ENCODE measurements at places on chromosomes 1 and 21.

- no peak for DNase-seq
Observed at GRCh38 chr1:115144176-115144575, 54.9 kb upstream of the TSPAN2 start.

- no peak for DNase-seq
Observed at GRCh38 chr1:192929597-192929996, 120.8 kb downstream of the RGS2 start.

GRCh38 chr1:59146651-59147358 is 150.1 kb upstream of the FGGY start:
- peak; percentile 60 for DNase-seq

GRCh38 chr1:33159577-33159976 is 22.3 kb downstream of the TRIM62 start:
- no peak for DNase-seq

Data from CD4-positive, alpha-beta T cell treated with Interleukin-15 for 1 hour (primary cell).